Neural crest cell (in vitro differentiated cells): ENCODE measurements at places on chromosomes 1 and 21. TPM values are rescaled to one million over a fixed set of nuclear protein-coding genes. Genes with fewer than 3 reads are reported as not detected.

The FAM163A gene
- total RNA-seq = not detected in 2 replicates

The CELA2B gene
- not detected in 2 replicates for total RNA-seq

The IRF6 gene
- total RNA-seq = 0.05 TPM in 1 of 2 replicates, not detected in the other

The OR2L5 gene
- total RNA-seq = not detected in 2 replicates

The PALMD gene
- total RNA-seq = 0.21 and 0.36 TPM in 2 replicates

The PTPRU gene
- 4.8 and 5.1 TPM in 2 replicates for total RNA-seq

The SMCP gene
- total RNA-seq = not detected in 2 replicates

The DCDC2B gene
- total RNA-seq = not detected in 2 replicates

The RNU1-2 gene
- 2,478 and 3,042 TPM in 2 replicates for total RNA-seq

The OR2T4 gene
- total RNA-seq = not detected in 2 replicates

The RPTN gene
- total RNA-seq = not detected in 2 replicates

The SYT6 gene
- total RNA-seq = 3.1 and 3.5 TPM in 2 replicates
